ENCODE measurements at places on chromosomes 11 and 22.

DNA sequence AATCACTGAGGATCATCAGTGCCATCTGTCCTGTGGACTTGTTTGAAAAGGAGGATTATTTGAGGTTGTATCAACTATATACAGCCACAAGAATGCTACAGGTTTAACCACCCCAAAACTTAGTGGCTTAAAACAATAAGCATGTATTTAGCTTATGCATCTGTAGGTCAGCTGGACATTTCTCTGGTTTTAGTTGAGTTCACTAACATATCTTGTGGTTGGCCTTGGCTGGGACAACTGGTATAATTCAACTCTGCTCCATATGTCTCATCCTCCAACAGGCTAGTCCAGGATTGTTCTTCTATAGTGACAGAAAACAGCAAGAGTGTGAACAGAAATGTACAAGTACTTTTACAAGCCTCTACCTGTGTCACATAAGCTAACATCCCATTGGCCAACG lies 49.9 kb upstream of the SOX6 start:
- DNase-seq: no peak

GRCh38 chr22:48669226-48669625 lies 1158.4 kb downstream of the BRD1 start:
- no peak for DNase-seq

DNA sequence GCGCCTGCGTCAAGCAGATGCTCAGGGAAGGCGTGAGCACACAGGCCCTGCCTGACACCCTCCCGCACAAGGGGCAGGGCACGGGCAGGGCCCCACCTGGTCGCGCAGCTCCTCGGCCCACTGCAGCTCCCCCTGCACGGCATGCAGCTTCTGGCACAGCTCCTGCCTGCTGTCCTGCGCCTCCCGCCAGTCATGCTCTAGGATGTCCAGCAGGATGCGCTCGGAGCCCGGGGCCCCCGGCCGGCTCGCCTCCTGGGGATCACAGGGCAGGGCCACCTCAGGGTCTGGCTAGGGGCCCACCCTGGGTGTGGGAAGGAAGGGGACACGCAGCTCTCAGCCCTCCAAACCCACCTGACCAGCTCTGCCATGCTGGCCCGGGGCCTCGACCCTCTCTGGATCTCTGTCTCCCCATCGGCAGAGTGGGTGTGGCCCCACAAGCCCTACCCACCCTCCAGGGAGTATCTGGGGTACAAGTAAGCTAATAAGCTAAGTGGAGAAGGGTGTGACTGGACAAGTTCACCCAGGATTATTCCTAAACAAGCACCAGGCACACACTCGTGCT lies 10.7 kb downstream of the CARD10 start:
- DNase-seq: no peak

- no peak for DNase-seq
Observed at GRCh38 chr11:78161962-78162371, 22.5 kb upstream of the ALG8 start.

DNA sequence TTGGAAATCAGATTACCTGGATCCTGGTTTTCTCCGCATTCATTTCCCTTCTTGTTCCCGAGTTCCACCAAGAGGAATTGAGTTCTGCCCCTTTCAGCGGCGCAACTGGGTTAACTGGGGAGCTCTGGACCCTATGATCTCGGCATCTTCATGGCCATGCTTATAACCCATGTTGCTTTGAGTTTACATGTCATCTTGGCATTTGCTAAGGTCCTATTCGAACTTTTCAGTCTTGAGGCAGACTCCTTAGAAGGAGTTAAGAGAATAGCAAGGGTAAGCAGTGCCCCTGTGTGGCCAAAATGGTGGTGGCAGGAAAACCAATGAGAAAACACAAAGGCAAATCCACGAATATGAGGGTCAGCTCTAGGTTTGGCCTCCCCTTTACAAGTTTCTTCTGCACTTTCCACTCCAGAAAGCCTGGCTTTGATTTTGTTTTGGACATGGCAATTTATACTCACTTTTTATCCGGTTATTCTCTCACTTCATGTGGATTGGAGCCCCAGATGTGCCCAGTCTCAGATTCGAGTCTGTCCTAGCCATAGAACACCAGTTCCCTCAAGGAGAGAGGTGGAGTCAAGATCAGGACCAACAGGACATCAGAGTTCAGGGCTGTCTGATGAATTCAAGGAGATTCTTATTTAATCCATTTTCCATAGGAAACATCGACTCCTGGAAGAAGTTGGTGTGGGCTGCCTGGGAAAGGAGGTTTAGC lies 55.3 kb upstream of the FBXO3 start:
- peak; percentile 23 for DNase-seq

- DNase-seq: no peak
Observed at GRCh38 chr11:843818-844692, 1.4 kb downstream of the TSPAN4 start.

Data from substantia nigra (tissue), 51 donors.